NCI-H2081 (cell line): ENCODE measurements at places on chromosomes 1 and 21.

DNA sequence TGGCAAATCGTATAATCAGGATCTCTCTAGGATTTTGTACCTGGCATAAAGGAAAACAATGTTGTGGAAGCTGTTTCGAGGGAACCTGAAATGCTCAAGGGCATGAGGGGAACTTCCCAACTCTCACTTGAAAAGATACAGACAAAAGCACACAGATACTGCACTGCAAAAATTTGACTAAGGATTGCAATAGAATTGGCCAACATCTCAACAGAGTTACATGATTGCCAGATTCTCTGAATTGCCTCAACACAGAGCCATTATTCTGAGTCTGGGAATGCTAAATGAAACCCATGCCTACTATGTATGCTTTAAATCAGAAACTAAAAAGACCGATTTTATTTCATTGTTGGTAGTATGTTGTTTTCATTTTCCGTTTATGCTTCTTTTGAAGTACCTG, 16.0 kb downstream of the KRTAP19-8 start:
- no peak for DNase-seq

DNA sequence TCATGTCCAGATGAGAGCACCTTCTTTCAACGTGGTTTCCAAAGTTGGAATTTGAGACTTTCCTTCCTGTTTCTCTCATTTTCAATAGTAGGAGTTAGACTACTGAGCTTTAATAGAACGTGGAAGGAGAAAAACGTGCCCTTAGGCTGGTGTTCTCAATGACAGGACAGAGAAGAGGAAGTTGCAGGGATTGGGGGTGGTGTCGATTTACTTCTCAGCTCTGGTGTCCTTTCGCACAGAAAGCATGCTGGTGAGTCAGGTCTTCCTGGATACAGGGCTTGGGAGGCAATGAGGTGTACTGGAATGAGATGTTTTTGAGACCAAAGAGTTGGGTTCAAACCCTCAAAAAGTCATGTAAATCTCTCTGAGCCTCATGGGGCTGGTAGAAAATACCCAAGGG, 67.1 kb downstream of the HIVEP3 start:
- DNase-seq, result no peak

- DNase-seq, result peak; percentile 36
These were observed 21.8 kb upstream of the POU3F1 start for GRCh38 chr1:38068220-38068979.

DNA sequence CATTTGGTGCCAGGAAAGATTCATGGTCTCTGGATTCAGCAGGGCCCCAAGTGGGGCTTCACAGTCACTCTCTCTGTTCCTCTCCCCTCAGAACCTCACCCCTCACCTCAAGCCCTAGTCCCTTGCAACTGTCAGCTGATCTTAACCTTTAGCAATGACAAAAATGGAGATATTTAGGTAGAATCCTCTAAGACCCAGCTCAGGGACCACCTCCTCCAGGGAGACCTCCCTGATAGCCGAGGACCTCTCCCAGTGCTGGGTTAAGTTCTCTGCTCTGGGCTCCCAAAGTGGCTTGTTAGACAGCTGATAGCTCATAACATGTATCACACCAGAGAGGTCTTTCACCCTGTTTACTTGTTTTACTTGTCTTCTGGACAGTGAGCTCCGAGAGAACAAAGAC, 257.6 kb upstream of the KIAA0040 start:
- no peak for DNase-seq

DNA sequence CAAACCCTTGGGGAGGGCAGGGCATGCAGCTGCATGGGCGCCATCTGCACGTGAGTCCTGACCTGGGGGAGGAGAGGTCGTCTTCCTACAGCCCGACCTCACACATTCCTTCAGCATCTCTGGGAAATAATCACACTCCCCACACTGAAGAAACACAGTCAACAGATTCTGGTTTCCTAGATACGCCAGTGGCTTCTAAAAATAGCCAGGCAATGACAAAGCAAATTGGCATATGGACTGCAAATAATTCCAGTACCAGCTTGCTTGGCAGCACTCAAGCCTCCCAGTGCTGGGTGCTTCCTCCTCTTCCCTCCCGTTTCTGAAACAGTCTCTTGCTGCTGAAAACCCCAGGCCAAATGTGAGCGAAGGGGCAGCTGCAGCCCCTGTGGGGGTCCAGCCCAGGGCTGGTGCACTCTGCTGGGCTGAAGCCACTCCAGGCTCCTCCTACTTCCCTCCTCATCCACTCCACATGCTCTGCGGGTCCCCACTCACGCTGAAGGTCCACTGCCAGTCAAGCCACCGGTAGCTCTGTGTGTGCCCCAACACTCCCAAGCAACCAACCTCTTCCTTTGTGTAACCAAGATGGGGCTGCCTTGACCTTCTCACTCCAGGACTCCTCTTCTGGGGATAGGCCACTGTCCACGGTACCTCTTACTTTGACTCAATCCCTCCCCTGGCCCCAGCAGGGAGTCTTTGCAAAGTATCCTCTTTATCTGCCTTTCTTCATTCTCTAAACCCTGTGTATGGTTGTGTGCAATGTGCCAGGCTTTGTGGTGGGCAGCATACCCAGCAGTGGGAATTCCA, 69.0 kb downstream of the KCND3 start:
- DNase-seq, result peak; percentile 69

- no peak for DNase-seq
These were observed 10.7 kb upstream of the IFNAR1 start for GRCh38 chr21:33314111-33314510.

GRCh38 chr21:16305686-16306085, 575.9 kb downstream of the USP25 start:
- peak; percentile 5 for DNase-seq

DNA sequence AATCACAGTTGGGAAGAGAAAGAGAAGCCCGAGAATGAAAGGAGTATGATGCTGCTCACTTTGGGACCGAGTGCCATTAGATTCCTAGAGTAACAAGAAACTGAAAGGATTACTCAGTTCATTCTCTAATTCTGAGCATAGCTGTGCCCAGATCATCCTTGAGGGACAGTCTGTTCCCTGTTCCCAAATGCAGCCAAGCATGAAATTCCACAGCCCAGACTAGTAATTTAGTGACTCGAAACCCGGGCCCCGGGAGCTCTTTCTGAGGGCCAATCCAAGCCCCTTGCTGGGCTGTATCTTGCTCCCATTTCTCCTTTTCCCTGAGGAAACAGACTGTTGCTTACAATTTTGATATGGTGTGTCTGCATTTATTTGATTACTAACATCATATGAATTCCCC, 30.0 kb upstream of the ETS2 start:
- no peak for DNase-seq

- DNase-seq, result no peak
These were observed 41.5 kb downstream of the KRTAP19-8 start for GRCh38 chr21:30996728-30997127.

- DNase-seq, result peak; percentile 58
These were observed 37.7 kb upstream of the LRRN2 start for GRCh38 chr1:204723131-204723787.

- DNase-seq, result no peak
These were observed 263.4 kb upstream of the SNX7 start for GRCh38 chr1:98398092-98398491.

DNA sequence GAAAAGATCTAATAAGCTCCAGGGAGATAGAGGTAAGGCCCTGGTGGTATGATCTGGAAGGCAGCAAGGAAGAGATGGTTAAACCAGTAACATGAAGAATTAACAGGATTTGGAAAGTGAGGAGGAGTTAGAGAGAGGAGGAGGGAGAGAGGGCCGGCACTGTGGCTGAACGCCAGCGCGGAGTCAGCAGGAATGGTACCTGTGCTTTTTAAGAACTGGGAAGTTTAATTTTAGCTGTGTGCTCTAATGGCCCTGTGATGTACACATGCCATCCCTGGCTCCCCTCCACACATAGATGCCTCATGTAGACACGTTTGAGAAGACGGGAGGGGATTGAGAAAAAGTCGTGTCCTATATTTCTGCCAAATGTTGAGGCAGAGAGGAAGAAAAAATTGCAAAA, 13.8 kb upstream of the AVPR1B start:
- no peak for DNase-seq

DNA sequence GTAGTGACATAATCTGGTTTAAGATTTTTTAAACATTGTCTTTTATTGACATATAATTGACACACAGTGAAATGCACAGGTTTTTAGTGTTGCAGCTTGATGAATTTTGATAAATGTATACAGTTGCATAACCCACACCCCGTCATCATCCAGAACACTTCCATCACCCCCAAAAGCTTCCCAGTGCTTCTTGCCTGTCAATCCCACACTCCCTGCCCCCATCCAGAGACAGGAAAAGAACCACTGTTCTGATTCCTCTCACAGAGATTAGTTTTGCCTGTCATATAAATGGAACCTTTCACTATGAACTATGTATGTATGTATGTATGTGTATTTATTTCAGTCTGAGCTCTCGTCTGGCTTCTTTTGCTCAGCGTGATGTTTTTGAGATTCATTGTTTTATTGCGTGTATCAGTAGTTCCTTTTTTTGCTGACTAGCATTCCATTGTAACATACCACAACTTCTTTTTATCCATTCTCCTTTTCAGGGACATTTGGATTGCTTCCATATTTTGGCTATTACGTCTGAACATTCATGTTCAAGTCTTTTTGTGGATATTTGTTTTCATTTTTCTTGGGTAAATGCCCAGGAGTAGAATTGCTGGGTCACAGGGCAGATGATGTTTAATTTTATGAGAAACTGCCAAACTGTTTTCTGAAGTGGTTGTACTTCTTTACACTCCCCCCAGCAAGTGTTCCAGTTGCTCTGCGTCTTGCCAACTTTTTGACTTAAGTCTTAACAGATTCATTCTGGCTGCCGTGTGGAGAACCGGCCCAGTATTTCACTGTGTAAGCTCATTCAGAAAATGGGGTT, 8.7 kb downstream of the UBIAD1 start:
- DNase-seq, result no peak

- DNase-seq, result no peak
These were observed 459.0 kb downstream of the SIPA1L2 start for GRCh38 chr1:232170909-232171308.

GRCh38 chr1:66013371-66013770, 220.7 kb downstream of the PDE4B start:
- no peak for DNase-seq

- DNase-seq, result no peak
These were observed 57.4 kb downstream of the UCK2 start for GRCh38 chr1:165884690-165885304.

GRCh38 chr1:59506952-59507351, 210.1 kb downstream of the FGGY start:
- no peak for DNase-seq

DNA sequence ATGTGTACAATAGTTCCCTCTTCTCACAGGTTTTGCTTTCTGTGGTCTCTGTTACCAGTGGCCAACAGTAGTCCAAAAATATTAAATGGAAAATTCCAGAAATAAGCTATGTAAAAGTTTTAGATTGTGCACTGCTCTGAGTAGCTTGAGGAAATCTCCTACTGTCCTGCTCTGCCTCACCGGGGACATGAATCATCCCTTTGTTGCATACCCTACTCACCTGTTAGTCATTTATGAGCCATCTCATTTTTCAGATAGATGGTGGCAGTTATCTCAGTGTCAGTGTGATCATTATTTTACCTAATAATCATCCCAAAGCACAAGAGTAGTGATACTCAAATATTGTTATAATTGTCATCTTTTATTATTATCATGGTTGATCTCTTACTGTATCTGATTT, 688.1 kb downstream of the PLA2G4A start:
- no peak for DNase-seq

- no peak for DNase-seq
These were observed 1.9 kb downstream of the AMPD2 start for GRCh38 chr1:109621379-109622136.

- DNase-seq, result no peak
These were observed 24.4 kb downstream of the RCAN3 start for GRCh38 chr1:24526940-24527542.

DNA sequence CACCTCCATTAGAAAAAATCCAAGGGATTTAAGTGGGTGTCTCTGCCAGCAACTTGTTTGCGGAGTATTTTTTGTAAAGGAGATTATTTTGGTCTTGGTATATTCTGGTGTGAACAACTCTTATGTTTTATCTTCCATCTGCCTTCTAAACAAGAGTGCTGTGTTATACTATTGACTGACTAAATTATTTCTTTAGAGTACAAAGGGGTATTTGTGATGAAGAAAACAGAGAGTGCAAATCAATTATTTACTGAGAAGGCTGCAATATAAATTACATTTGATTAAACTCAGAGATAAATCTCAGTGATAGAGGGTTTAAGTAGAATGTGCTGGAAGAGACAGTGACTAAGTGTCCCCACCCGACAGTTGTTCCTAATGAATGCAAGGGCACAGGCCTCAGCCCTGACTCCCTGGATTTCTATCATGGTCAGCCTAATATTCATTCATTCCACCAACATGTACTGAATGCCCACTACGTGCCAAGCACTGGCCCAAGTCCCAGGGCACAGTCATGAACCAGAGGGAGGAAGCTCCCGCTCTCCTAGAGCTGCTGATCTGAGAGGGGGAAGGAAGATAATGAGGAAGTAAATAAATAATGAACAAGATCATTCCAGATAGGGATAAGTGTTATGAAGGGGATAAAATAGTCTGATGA, 196.9 kb upstream of the C8B start:
- DNase-seq, result no peak
